Cortex of kidney (tissue), 1 donor: ENCODE measurements at places on chromosomes 7 and 10.

- DNase-seq, result no peak
Observed at GRCh38 chr7:9889554-9889953, 1084.1 kb upstream of the PHF14 start.

DNA sequence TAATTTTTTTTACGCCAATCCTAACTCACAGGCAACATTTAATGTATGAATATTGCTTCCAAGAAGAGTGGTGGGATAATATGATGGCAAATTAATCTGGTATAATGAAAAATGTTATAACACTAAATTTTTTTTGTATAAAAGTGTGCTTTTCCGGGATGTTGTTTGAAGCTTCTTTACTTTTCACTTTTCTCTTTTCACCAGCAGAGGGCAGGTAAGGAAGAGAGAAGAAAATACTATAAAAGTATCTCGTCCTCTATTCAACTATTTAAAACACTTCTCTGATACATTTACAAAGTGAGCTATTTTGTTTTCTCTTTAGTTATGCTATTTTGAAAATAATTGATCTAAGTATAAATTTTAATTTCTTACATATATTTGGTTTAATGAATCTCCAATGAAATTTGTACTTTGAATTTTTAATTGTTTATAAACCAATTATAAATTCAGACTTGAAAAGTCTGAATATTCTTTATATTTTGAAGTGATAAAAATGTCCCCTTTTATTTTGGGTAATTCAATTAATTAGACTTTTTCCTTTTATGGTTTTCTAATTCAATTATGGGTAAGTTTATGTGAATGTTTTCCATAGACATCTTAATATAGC, 20.7 kb upstream of the CFTR start:
- no peak for DNase-seq

DNA sequence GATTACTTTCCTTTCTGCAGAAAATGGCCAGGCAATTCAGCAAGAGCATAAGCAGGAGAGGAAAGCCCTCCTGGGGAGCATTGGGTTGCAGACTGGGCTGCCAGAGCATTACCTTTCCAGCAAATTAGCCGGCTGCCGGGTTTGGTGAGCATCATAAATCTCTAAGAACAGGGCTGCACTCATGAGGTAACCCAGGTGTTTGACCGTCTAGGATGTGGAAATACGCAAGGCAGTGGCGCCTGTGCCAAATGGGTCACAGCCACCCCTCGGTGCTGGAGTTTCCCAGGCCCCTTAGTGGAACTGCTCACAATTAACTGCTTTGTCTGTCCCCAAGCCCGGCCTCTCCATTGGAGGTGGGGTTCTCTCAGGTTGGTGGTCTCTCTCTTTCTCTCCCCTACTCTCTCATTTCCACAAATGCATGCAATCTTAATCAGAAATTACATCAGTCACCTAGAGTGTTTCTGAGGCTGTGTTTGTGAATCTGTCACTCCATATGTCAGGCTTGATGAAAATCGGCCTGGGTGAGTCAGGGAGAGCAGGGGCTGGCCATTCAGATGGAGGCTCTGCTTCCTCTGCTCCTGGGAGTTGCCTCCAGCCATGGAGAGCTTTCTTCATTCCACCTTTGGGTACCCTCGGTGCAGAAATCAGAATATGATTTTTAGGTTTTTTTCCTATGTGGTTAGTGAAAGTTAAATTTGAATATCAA, 26.7 kb downstream of the PTN start:
- no peak for DNase-seq

DNA sequence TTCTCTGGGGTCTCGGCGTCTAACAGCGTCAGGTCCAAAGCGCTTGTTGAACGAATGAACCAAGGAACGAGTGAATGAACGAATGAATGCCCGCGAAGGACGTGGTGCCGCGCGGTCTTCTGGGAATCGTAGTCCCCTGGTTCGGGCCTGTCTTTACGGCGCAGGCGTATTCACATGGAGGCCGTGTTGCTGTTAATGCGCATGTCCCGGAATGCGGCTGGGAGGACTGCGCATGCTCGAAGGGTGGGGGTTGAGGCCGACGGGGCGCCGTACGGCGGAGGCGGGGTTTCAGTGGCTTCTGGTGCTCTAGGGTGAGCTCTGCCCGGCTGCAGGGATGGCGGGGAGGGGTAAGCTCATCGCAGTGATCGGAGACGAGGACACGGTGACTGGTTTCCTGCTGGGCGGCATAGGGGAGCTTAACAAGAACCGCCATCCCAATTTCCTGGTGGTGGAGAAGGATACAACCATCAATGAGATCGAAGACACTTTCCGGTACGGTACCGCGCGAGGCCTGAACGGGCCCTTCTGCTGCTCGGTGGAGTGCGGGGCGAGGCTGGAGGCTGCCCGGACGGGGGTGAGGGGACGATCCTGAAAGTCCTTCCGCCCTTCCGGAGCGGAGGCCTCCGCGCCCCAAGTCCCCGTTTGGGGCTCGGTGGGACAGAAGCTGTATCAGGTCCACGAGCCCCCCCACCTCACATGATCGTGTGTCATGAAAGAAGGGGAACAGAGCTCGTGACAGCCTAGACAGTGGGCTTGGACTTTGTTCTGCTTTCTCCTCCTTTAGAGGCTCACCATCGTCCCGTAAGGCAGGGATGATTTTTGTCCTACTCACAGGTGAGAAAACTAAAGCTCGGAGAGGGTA, at the start of gene ATP6V1F:
Gene ATP6V1F, plus strand, starts transcription at position 286 of the 862 bp plus-strand sequence. Its CDS starts 49 bp downstream, at position 335.
- peak; percentile 70 for DNase-seq

GRCh38 chr10:88038268-88038667, 174.8 kb downstream of the PTEN start:
- DNase-seq, result no peak

- DNase-seq, result no peak
Observed at GRCh38 chr10:35456153-35456720, 119.9 kb downstream of the CCNY start.

GRCh38 chr7:116578526-116578925, 53.7 kb downstream of the CAV1 start:
- no peak for DNase-seq

GRCh38 chr10:33841678-33842077, 507.2 kb upstream of the NRP1 start:
- DNase-seq, result no peak

DNA sequence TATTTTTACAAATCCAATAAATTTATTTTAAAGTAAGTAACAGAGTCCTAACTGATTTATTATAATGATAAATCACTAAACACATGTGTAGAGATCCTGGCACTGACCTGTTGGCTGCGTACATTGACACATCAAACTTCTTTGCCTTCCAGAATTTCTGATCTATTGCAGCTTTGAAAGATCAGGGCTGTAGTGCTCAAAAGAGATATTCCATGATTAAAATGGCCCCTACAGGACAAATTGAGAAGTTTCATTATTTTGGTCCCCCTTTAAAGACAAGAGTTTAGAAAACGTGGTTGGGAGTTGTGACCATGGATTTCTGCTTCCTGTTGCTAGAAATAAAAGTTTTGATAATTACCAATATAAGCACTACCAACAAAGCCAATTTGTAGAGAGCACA, 87.7 kb upstream of the PDK4 start:
- no peak for DNase-seq

- DNase-seq, result no peak
Observed at GRCh38 chr7:64872351-64873154, 30.5 kb upstream of the ZNF273 start.

DNA sequence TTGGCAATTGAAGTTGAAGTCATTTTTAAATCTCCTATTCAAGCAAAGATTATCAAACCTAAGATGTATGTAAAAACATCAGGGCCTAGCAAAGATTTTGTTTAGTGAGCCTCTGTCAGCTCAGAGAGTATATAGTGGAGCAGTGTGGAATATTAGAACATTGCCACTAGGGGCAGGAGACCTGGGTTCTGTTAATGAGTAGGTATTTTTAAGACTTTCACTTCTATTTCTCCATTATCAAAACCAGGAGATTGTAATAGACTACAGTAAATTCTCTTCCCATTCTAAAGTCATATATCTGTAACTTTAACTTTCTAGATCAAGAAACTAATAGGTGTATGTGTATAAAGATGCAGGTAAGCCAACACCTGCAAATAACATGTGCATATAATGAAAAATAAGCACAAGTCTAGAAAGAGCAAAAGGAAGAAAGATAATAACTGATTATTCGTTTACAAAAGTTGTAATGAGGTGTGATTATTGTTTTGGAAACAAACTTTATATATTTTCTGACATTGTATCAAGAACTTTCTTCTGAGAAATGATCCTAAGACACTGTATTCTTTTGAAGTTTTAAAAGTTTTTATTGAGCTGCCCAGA, 64.4 kb downstream of the KCND2 start:
- DNase-seq, result no peak
